GM18507 (cell line): ENCODE measurements at places on chromosomes 5 and 9.
A peak's percentile ranks its signal among the peaks of the same experiment; 100 is the strongest.

DNA sequence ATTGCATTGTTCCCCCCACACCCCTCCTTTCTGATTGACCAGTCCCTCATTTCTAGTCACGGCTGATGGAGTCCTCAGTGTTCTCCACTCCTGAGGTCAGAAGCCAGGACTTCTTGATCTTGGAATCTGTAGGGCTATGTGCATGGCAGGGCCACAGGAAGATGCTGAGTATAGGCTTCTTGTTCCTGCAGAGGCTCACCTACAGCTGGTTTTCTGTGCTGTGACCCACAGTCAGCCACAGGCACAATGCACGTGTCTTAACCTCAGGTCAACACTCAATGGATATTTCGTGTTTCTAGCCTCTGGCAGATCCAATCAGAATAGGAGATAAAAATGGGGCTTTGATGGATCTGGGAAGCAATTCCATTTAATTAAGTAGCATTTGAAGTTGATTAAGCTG lies 14.3 kb upstream of the CXCL14 start:
- no peak for DNase-seq

DNA sequence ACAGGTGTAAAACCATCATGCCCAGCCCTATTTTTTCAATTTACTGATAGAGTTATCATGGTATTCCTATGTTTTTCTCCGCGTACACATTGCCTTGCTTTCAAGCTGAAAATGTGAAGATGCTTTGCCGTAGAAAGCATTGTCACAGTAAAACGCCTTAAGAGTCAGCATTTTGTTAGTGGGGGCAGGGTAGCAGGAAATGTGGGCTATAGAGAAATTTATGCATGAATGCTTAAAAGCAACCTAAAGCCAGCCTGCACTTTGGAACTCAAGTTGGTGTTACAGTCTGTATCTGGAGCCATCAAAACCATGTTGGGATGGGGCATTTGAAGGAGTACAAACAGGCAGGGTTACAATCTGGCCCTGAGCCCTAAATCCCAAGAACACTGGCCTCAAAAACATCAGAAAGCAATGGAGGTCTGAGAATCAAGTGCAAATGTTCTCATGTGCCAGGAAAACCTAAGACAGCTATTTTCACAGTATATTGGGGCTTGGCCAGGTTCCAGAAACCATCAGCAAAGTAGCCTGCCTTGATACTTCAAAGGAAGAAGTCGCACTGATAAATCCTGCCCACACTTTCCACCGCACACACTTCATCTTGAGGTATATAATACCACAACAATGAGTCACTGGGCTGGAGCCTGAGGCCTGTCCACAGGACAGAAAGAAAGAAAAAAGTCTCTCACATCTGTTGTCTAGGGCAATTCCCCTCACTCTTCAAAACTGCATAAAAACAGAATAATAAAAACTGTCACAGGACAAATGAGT lies 313.8 kb downstream of the ENC1 start:
- peak; percentile 36 for DNase-seq

GRCh38 chr9:120900824-120901223 lies 23.8 kb upstream of the PHF19 start:
- DNase-seq = no peak

GRCh38 chr9:13860019-13860418 lies 453.9 kb downstream of the NFIB start:
- DNase-seq = no peak

- DNase-seq = no peak
Observed at GRCh38 chr5:151740958-151741373, 17.5 kb downstream of the ATOX1 start.

DNA sequence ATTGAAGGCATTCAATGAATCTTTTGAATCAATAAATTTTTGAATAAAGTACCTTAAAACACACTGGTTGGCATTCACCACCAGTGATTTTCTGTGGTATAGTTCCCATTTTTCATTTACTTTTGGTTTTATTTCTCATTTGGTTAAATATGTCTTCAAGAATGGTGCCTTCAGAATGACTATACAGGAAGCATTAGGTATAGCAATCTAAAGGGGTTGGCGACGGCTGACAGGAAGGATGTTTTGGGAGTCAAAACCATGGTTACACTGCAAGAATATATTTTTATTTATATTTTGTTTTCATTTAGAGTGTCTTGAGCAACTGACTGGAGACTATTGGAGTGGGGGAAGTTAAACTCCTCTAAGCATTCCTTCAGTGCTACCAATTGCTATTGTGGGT lies 235.7 kb downstream of the HTR1A start:
- no peak for DNase-seq

- no peak for DNase-seq
Observed at GRCh38 chr9:85487872-85488271, 253.9 kb downstream of the AGTPBP1 start.
